Retinal pigment epithelial cell (primary cell): ENCODE measurements at places on chromosomes 11 and 22.
A peak's percentile ranks its signal among the peaks of the same experiment; 100 is the strongest.

DNA sequence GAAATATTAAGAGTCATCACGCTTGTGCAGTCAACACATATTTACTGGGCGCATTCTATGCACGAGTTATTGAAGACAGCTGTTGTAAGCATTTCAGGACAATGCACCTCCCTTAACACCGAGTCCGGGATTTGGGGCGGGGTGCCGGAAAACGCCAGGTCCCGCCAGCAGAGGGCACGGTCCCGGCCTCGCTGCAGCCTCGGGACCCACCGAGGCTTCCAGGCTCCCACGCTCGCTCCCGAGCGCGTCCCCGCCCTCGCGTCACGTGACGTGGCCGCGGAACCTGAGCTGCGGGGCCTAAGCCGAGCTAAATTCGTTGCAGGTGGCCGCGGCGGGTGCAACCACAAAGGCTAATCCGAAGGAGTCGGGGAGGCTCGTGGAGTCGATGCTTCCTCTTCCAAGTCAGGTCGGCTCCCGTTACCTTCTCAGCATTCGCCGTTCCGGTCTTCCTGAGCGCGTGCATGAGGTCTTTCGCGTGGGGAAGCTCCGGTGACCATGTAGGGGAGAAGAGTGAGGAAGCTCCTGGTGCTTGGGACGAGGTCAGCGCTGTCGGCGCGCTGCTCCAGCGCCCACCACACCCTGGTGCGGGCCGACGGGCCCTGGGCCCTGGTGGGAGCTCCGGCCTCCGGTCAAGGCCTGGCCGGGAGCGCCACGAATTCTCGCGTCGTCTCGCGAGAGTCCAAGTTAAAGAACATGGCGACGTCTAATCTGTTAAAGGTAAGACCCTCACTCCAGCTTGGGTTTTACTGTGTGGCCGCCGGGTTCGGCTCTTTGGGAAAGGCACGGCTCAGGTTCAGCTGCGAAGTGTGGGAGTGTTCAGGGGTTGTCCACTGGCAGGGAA lies at the start of gene CUL5:
Gene CUL5, plus strand, starts transcription at position 243 of the 841 bp plus-strand sequence. Its CDS starts 451 bp downstream, at position 694.
- peak; percentile 70 for DNase-seq

DNA sequence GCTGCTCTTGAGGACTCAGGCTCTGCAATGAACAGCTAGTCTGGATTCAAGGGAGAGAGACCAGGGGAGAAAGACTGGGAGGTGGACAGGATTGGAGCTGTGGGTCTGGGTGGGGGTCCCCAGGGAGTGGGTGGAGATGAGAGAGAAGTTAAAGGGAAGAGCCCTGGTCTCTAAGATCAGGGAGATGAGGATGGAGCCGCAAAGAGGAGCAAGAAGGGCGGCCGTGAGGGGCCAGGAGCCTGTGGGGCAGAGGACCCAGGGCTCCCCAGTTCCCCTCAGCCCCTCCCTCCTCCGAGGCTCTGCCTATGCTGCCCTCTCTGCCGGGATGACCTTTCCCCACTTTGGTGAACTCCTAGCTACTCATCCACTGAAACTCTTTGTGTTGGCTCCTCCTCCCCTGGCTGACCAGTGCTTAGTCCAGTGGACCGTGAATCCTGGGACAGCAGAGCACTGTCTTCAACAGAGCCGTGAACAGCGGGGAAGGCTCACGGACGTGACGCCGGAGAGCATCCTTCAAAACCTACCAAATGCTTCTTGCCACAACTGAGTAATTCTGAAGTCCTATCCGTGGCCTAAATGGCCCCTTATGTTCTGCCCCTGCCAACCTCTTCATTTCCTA lies 16.4 kb upstream of the RFPL3 start:
- no peak for DNase-seq

GRCh38 chr11:31960126-31960525 lies 130.7 kb upstream of the RCN1 start:
- DNase-seq, result no peak

DNA sequence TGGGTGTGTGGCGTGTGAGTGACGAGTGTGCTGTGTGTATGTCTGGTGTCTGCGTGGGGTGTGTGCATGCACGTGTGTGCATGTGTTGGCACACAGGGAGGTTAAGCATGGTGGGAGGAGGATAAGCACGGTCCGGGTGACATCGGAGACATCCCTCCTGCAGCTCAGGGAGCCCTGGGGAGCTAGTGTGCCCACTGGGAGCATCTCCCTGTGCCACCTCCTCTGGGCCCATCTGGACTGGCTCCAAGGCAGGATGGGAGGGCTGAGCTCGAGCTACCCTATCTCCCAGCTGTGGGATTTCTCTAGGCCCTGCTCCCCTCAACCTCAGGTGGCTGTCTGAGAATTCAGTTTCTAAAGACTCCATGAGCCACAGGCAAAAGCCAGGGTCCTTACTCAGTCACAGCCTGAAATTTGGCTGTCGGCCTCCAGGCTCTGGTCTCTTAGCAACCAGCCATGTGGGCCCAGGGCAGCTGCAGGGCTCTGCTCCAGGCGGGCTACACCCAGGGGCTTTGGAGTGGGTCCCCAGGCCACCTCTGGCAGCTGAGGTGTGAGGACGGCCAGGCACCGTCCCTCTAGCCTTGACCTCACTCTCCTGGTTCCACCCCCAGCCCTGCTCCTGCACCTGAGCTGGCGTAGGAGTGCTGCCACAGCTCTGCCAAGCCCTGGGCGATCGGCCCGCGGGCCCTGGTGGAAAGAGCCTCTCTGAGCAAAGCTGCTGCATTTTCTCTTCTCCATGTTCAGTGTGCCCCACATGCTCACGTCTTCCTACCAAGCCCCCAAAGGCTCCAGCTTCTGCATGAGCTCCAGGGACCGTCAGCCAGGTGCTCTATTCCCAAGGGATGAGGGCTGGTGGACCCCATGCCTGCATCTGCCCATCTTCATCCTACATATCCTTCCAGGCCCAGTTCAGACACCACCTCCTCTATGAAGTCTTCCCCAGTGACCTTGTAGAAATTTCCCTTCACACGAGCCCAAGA lies 39.7 kb downstream of the RTL6 start:
- DNase-seq, result no peak

DNA sequence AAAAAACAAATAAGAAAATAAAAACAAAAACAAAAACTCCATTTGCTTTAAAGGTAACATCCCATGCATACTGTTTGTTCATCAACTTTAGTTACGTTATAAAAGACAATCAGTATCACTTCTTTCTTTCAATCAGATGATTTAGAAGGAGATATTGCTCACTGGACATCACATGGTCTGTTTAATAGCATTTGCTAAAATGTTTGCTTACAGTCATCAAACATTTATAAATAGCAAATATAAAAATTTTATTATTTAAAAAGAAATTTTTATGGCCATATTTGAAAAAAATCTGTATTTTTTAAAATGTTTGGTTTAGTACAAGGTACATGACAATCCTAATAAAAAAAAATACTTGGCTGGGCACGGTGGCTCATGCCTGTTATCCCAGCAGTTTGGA lies 22.6 kb downstream of the MMP26 start:
- no peak for DNase-seq
